ENCODE measurements at places on chromosomes 2 and 18.

- no peak for DNase-seq
Measured at GRCh38 chr2:25714740-25715139, 41.4 kb upstream of the DTNB start.

DNA sequence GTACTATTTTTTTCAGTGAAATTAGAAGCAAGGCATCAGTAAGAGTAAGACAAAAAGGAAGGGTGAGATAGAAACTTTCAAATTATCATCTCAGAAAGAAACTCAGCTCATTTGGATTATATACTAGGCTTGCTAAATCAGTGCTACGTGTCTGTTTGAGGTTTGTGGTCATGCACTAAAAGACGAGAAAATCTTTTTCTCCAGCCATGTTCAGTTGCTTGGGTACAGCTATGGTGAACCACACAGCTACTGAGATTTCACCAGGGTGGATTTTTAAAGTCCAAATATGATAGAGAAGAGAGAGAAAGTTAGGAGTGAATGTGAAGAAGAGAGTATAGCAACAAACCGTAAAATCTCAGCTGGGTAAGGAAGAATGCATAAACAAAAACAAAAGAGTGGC lies 161.6 kb downstream of the PTH2R start:
- no peak for DNase-seq

DNA sequence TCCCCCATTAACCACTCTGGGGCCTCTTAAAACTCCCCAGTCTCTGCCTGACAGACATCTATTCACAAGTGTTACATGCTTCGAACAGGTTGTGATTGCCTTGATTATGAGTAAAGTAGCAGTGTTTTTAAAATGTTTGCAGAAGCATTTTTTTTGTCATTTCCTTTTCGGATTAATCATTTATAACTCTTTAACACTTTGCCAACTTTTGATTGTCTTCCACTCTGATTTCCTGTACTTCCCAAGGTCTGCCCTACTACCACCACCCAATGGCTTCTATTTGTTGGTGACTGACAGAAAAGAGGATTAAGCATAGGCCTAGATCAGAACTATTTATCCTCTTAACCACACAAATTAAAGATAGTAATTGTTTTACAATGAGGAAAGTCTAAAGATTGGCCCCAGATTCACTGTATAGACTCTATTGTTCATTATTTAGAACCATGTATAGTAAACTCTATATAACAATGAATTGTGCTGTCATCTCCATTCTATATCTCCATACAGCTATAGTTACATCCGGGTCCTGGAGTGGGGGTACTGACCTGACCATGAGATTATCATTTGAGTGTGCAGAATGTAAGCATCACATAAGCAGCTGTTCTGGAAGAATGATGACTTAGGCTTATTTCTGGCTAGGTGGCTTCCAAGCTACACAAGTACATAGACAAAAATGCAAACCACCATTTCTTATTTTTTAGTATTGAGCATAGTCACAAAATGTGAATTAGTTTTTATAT lies 110.3 kb upstream of the RBMS1 start:
- no peak for DNase-seq

- DNase-seq = no peak
Measured at GRCh38 chr18:52636536-52636935, 296.5 kb downstream of the DCC start.

GRCh38 chr2:11174222-11174621 lies 19.0 kb downstream of the SLC66A3 start:
- DNase-seq = no peak

DNA sequence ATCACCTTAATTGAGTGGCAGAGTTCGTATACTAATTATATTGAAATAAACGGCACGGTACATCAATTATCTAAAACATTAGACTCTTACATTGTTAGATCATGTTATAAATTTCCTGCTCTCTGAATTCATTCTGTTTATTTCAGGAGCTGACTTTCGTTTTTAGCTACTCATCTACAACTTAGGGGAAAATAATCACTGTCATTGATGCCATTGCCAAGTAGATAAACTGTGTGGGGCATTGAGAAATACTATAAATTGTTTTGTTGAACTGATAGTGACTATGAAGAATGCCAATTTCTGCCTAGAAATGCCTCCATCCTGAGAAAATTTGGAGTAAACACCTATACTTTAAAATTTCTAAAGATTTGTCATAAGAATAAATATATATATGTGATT lies 17.5 kb downstream of the ABCB11 start:
- no peak for DNase-seq

- no peak for DNase-seq
Measured at GRCh38 chr2:157874997-157875640, 1.0 kb downstream of the ACVR1 start.

- DNase-seq = no peak
Measured at GRCh38 chr2:10740226-10740625, 18.8 kb downstream of the ATP6V1C2 start.

Measured in stimulated activated CD8-positive, alpha-beta memory T cell treated with anti-CD3 and anti-CD28 coated beads, Interleukin-7, amount 100 ng/mL, for 1 hour (primary cell).